ENCODE measurements at places on chromosomes 16 and 17.

- DNase-seq: no peak
Measured at GRCh38 chr16:12681653-12682052, 122.0 kb downstream of the CPPED1 start.

DNA sequence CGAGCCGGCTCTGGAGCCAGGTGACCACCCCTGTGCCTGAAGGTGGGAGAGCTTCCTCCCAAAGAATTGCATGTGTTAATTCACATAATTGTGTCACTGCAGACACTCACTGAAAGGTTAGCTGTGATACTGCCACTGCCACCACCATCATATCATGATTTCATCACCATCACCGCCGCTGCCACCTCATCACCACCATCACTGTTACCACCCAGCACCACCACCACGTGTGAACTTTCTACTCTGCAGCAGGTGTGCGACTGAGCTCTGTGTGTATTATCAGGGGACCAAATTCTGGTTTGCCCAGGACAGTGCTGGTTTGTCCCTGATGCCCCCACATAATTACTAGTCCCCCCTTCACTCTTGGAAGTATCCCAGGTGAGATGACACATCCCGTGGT is 15.2 kb downstream of the BCAR1 start:
- no peak for DNase-seq

DNA sequence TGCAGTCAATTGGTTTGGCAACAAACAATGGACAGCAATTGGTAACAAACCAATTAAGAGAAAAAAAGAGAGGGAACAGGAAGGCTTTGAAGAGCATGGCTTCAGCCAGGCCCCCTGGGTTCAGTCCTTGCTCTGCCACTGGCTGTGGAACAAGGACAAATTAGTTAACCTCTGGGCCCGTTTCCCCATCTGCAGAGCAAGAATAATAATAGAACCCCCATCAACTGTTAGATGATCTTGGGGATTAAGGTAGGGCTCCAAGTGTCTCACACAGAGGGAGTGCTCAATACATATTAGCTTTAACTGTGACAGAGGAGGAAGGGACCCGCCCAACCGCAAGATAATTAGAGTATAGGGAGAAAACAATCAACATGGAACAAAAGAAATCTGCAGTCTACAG is 55.2 kb downstream of the PECAM1 start:
- no peak for DNase-seq

GRCh38 chr16:15958703-15959348 is 9.4 kb downstream of the ABCC1 start:
- no peak for DNase-seq

DNA sequence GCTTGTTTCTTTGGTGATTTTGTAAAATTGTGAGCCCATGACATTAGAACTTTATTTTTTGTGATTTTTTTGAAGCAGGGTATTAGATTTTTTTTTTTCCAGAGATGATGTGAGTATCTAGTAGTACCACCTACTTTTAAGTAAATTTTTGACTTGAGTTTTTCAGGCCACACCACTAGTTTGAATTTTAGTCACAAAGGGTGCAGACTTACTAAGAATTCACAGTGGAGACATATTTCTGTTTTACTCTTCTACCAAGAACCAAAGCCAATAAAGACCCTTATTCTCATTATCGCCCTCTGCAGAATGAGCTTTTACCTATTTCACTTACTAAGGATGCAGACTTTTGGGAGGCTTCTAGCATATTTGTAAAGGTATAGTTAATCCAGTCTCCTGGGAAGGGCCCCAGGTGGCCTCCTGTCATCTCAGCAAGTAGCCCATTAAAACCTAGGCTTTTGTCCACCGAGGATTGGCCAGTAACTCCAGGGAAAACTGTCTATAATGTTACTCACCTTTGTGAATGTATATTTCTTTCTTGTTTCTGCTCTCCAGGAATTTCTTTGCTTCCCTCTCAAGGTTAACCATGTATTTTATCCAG is 30.6 kb downstream of the NLK start:
- no peak for DNase-seq

- DNase-seq: no peak
Measured at GRCh38 chr16:57697896-57698537, 3.4 kb downstream of the DRC7 start.

DNA sequence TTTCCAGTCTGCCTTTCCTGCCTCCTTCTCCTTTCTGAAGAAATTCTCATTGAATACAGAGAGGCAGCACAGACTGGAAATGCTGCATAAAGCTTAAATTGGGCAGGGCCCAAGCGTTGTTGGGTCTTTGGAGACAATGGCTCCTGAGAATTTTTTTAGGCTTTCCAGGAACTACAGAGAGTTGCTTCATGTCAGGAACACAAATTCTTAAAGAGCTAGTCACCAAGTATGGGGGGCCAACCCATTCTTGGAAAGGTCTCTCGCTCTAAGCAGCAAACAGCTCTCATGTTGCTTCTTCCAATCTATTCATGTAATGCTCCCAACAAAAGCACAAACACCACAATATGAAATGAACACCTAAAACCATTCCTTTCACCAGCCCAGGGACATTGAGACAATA is 6.9 kb downstream of the HNF1B start:
- no peak for DNase-seq

DNA sequence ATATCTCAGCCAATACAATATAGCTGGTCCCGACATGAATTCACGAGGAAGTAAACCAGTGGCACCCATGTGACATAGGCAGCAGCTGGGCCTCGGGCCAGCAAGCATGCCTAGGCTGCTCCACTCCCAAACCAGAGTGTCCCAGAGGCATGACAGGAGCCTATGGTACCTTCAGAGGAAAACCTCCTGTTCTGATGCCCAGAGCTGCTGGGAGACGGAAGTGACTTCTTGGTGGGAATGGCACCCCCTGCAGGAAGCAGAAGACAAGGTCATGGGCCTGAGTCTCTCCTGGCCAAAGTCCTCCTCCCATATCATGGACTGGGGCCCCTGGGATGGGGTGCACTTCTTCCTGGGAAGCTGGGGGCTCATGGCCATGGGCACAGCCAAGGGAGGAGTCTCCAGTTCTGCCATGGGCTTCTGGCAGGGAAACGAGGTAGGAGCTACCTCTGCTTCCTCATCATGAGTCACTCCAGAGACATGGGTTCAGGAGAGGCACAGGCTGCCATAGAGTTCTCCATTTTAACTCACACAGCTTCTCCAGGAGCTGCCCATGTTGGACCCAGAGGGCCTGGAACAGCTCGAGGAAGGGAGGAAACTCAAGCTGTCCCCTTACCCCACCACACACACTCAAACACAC is 13.4 kb downstream of the FBF1 start:
- peak; percentile 92 for DNase-seq

DNA sequence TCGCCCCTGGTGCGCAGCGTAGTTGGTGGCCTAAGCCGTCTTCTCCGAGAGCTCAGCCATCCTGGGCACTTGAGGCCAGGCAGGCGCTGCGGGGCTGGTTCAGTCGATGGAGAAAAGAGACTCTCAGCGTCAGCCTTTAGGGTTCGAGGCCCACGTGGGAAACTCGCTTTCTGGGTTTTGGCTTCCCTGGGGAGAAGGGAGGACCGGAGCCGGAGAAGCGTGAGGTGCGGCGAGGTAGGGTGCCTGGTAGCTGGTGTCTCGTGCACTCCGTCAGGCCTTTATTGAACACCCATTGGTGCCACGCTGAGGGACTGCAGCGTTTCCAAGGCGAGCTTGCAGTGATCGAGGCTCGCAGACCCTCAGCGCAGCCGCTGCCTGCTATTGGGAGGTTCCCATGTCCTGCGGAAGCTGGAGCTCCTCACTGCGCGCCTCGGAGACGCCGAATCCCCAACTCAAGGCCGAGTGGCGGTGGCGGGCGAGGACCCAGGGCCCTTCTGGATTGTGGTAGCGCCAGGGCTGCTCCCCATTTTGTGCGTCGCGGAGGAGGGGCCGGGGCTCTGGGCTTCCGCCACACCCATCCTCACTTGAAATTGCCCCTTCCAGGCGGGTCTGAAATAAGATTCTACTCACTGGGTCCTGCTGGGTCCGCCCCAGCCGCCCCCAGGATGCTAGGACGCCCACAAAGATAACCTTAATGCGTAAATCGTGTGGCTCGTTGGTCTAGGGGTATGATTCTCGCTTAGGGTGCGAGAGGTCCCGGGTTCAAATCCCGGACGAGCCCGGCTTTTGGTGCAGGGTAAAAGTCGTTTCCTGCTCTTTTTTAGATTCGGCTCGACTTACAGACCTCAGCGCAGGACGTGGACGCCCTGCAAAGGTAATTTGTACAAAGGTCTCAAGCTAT is 1.2 kb downstream of the OR1F1 start:
- DNase-seq: peak; percentile 86

DNA sequence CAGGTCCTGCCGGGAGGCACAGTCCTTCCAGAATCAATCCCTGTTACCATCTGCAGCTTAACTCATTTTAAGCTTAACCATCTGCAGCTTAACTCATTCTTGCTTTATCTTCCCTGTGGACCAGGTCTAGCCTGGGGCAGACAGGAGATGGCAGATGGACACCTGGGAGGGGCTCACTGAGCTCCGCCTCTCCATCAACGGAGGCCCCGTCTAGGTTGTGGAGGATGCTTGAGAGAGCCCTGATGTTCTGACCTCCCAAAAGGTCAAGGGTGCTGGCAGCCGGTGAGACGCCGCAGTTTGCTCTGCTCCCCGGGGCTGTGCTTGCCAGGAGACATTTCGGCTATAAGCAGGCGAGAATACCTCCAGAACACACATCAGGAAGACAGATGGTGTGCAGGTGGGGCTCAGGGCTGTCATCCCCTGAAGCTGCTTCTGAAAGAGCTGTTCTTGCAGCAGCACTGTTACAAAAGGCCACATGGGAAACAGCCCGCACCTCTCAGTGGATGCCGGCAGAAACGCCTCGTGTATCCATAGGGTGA is 41.3 kb downstream of the BAIAP2 start:
- no peak for DNase-seq

- peak; percentile 90 for DNase-seq
Measured at GRCh38 chr16:85718682-85719081, 29.9 kb upstream of the GINS2 start.

- no peak for DNase-seq
Measured at GRCh38 chr17:66483906-66484305, 181.5 kb downstream of the PRKCA start.

Measured in H7 (cell line).